ENCODE measurements at places on chromosomes 6 and 20.

DNA sequence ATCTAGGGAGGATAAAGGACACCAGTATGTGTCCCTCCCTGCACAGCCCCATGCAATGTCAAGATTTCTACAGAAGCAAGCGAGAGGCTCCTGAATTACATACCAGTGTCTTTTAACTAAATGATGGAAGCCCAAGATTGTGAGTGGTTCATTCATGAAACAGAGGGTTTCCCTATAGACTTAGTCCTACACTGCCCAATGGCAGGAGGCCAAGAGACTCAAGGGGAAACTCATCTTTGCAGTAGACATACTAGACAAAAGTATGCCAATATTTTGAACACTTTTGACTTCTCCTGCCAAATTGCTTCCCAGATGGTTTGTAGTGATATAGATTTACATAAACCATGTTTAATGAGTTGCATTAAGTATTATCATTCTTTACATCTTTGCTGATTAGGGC, 557.2 kb upstream of the JAG1 start:
- no peak for DNase-seq

- DNase-seq: peak; percentile 26
Measured at GRCh38 chr6:89008001-89008814, 44.8 kb upstream of the RNGTT start.

DNA sequence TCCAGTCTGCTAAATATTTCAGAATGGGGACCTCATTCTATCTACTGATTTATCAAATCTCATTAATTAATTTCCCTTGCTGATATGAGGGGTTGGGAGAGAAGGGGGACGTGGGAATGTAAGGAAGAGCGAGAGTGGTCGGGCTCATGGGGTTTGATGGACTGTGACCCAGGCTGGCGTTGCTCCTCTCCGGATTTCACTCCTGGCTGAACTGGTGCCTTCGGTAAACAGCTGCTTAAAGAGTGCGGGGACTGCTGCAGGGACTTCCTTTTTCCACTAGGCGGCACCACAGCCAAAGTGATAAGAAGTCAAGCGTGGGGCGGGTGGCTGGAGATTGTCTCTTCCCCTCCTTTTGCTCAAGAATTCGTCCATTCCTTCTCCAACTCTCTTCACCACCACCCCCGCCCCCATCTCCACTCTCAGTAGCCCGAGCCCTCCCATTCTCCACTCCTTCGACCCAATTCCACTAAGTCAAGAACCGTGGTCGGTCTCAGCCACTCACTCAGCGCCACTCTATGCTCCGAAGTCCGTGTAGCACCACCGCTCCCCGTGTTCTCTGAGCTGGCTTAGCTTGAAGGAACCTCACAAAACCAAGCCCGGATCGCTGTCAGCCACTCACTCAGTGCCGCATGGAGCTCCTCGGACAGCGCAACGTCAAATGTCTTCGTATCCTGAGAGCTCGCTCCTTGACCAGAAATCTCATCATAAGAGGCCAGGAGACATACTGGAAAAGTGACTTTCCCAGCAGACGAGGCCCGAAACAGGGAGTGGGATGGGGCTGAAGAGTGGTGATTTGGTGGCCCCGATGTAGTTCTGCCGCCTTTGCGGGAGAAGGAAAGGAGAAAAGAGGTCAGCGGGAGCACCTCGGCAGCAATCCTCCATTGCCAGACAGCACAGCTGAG, 9.7 kb downstream of the TRIM31 start:
- peak; percentile 90 for DNase-seq

DNA sequence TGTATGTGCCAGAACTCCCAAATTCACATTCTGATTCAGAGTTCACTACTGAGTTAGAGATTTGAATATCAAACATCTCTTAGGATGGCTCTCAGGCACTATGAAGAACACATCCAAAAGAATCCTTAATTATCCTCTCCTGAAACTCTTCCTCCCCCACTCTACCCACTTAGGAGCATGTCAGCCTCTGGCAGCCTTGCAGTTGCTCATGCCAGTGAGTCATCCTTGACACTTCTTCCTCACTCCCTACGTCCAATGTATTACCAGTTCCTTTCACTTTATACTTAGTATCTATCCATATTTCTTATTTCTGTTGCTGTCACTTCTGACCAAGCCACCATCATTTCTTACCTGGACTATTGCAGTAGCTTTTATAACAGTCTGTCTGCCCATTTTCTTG, 192.0 kb upstream of the IMPG1 start:
- no peak for DNase-seq

DNA sequence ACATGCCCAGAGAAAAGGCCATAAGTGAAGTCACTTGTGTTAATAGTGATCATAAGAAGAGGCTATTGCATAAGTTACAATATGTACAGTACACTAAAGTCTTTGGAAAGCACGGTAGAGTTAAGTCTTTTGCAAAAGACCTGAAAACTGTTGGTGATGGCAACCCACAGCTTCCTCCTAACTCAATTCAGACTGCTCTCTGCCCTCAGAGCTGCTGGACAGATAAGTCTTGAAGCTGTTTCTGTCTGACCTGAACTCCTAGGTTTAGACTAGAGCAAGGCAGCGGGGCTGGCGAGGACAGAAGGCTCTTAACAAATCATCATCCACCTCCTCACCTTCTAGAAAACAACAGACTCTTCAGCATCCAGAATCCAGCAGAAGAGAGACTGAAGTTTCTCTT, 125.4 kb downstream of the CD24 start:
- DNase-seq: no peak

- no peak for DNase-seq
Measured at GRCh38 chr6:95501032-95501904, 76.1 kb upstream of the MANEA start.

- no peak for DNase-seq
Measured at GRCh38 chr6:147170269-147170668, 33.9 kb upstream of the STXBP5 start.

DNA sequence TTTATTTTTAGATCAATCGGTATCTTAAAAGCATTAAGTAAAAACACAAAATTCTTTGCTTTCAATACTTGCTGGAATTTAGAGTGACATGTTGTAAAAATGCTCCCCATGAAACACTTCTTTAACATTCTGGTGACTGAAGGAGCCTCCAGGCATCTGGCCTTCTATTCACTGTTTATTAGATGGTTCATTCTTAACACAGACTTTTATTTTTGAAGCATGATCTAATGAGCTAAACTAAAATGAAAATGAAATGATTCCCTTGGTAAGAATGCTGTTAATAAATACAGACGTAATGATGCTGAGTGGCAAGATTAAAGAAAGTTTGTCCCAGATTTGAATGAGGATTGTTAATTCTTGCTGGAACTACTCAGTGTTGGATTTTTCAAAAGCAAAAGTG, 698.4 kb downstream of the TENT5A start:
- DNase-seq: no peak

DNA sequence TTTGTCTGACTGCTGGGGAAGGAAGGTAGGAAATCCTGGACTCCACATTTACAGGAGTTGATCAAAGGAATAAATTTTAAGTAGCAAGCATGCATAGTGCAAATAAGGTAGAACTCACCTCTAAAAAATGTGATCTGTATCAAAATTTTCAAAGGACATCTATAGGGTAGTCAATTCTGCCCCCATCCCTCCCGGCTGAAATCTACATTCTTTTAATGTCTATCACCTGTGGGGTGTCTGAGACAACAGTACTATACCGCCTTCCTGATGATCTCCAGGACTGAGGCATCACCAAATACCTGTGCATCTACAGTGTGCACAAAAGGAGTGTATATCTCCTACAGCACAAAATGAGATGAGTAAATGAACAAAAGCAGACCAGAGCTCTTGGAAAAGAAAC, 19.9 kb downstream of the CPNE1 start:
- DNase-seq: no peak

- no peak for DNase-seq
Measured at GRCh38 chr6:56380476-56380875, 133.1 kb upstream of the COL21A1 start.

DNA sequence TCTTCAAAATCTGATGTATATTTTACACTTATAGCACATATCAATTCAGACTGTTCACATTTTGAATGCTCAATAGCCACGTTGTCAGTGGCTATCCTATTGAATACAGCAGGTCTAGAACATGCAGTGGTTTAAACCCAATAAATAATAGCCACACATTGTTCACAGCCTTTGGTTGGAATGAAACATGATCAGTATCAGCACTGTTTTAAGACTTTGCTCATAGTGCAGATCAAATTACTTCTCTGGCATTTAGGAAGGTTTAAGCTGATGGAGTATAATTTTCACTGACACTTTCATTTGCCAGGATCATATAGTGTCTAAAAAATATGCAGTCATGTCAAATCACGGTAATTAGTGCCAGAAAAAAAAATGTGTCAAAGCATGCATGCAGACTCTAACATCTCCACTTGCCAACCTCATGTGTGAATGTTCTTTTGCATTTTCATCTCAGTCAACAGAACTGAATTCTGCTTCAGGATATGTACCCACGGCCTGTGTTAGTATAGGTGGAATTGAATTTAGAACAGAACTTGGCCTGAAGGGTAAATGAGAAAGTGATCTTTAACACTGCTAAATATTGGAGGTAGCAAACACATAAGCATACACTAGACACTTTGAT, 184.1 kb downstream of the SLC24A3 start:
- DNase-seq: no peak

GRCh38 chr20:40491009-40491590, 197.9 kb downstream of the MAFB start:
- peak; percentile 42 for DNase-seq

GRCh38 chr6:113719545-113719944, 137.6 kb upstream of the MARCKS start:
- peak; percentile 29 for DNase-seq

- DNase-seq: no peak
Measured at GRCh38 chr6:64782877-64783276, 924.1 kb downstream of the EYS start.

Measured in suppressor macrophage (primary cell).